ENCODE measurements at places on chromosomes 12 and 14.

DNA sequence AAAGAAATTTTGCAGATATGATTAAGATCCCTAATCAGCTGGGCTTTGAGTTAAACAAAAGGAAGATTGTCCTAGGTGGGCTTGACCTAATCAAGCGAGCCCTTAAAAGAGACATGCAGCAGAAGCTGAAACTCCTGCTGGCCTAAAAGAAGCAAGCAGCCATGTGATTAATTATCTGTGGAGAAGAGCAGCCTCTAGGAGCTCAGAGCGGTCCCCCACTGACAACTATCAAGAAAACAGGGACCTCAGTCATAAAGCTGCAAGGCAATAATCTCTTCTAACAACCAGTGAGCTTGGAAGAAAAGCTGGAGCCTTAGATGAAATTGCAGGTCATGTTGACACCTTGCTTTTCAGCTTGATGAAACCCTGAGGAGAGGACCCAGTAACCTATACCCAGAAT, 288.9 kb upstream of the CLEC14A start:
- no peak for DNase-seq

GRCh38 chr14:54472315-54472714, 16.5 kb downstream of the GMFB start:
- DNase-seq = no peak

DNA sequence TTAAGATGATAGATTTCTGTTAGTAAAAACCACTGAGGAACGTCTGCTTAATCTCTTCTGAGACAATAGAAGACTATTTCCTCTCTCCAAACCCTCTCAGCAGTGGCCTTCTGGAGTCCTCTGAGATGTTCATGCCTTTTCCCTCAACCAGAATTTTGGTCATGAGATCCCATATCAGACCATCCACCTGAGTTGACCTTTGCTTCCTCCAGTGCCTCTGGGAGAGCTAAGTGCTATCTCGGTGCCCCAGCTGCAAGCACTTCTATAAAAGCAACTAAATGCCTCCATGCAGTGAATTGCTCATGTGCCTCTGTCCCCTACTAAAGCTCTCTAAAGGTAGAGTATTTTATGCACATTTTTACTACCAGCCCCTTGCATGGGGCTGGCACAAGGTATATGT, 172.8 kb upstream of the BCL2L14 start:
- no peak for DNase-seq

DNA sequence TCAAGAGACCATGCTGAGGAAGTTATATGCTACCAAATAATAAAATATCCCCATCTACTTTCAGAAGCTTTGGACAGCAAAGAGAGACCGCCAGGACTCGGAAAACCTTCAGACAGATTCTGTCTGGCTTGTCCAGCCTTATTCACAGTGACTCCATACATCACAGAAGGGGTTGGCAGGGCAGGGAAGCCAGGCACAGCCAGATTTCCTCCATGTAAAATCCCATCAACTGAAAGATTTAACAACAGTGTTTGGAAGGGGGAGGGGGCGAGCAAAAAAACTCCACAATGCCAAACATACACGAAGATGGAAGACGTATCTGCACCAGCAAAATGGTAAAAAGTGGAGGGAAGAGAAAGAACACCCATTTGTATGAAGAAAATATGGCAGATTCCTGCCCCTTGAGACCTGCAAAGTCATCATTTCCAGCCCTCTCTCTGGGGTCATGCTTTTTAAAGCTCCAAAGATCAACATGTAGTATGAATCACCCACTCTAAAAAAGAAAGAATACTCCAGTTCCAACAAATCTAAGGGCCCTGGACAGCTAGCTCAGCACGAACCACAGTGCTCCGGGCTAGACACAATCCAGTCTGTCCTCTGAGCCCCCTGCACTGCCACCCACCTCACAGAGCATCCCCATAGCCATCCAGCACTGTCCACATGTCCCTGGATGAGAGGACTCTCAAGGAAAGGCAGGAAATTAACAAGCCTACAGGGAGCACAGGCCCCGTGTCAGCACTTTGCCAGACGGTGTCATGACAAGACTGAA, 116.4 kb downstream of the DICER1 start:
- DNase-seq = no peak

- DNase-seq = no peak
Measured at GRCh38 chr12:93714382-93714781, 37.2 kb downstream of the CRADD start.

- no peak for DNase-seq
Measured at GRCh38 chr14:97066068-97066899, 269.1 kb downstream of the VRK1 start.

DNA sequence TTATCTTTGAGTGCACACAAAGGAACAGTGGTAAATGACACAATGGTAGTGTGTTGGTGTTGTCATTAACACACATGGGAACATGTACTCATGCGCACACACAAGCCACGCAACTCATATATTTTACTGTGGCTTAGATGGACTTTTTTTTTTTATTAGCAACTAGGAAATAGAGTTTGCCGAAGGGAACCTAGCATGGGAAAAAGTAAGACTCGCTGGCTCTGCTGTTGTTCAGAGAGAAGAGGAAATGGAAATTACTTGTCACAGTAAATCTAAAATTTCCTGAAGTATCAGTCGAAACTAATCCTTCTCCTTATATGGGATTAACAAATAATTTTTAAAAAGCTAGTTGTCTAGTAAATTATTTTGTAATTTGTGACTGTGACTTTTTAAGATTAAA, 33.7 kb upstream of the IL22 start:
- DNase-seq = no peak

DNA sequence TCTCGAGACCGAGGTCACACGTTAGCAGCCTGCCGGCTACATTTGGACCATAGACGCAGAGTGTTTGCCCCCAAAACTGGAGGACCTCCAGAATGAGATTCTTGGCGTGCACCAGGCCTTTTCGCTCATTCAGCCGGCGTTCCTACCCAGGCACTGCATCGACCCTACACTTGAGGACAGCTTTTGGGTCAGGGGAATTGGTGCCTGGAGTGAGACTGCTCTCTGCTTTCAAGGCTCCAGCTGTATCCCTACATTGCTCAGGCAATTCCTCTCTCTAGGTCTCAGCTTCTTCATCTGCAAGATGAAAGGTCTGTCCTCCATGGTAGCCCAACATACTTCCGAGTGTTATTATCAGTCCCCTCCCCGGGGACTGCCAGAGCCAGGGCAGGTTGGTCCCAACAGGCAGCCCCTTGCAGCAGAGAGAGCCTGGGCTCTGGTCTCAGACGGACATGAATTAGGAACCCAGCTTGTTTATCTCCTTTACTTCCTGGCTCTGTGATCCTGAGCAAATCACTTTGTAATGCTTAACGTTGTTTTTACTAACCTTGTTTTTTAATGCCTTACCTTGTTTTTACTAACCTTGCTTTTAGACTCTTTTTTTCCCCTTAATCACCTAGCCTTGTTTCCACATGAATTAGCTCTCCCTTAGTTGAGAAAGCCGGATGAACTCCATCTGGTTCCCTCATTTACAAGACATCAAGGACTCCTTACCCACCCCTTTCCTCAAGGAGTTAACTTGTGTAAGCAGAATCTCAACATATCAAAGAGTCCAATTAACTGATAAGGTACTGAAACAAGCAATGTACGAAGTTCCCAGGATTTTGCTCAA, 892 bp downstream of the TCHP start:
- no peak for DNase-seq

DNA sequence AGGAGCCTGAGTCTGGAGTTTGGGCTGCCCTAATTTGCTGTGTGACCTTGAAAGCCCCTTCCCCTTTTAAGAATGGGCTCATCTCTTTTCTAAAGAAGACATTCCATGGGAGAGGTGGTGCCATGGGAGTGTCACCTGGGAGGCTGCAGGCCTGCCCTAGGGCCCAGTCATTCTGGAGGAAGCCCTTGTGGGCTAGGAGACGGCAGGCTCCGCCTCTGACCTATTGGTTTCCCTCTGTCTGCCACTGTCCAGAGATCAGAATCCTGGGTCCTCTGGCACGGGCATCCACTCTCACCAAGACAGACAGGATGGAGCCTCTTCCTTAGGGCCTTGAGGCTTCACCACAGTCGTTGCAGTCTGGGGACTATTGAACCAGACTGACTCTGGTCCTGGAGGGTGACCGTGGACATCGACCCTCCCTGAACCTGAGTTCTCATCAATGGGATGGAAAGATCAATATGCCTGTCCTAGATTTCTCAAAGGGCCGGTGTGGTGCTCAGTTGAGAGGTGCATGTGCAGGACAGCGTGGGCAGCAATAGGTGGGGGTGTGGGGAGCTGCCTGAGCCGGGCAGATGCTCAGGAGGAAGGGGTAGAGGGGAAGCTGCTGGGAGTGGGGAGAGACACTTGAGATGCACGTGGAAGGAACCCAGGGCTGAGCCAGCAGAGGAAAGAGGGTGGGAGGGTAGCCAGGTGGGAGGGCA, 12.2 kb upstream of the CLMN start:
- DNase-seq = no peak

DNA sequence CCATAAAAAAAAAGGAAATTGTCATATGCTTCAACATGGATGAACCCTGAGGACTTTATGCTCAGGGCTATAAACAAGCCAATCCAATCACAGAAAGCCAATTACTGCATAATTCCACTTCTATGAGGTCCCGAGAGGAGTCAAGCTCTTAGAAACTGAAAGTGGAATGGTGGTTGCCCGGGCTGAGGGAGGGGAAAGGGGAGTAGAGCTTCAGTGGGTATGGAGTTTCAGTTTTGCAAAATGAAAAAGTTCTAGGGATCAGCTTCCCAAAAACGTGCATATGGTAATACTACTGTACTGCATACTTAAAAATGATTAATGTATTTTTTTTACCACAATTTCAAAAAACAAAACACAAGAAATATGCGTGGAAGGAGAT, 52.0 kb downstream of the RNF34 start:
- no peak for DNase-seq

- no peak for DNase-seq
Measured at GRCh38 chr12:131862084-131862441, 32.4 kb upstream of the ULK1 start.

- no peak for DNase-seq
Measured at GRCh38 chr12:53996240-53997203, 3.4 kb upstream of the HOXC9 start.

- no peak for DNase-seq
Measured at GRCh38 chr14:55913324-55914025, 204.7 kb upstream of the PELI2 start.

GRCh38 chr12:44863867-44864266, 12.2 kb downstream of the NELL2 start:
- no peak for DNase-seq

DNA sequence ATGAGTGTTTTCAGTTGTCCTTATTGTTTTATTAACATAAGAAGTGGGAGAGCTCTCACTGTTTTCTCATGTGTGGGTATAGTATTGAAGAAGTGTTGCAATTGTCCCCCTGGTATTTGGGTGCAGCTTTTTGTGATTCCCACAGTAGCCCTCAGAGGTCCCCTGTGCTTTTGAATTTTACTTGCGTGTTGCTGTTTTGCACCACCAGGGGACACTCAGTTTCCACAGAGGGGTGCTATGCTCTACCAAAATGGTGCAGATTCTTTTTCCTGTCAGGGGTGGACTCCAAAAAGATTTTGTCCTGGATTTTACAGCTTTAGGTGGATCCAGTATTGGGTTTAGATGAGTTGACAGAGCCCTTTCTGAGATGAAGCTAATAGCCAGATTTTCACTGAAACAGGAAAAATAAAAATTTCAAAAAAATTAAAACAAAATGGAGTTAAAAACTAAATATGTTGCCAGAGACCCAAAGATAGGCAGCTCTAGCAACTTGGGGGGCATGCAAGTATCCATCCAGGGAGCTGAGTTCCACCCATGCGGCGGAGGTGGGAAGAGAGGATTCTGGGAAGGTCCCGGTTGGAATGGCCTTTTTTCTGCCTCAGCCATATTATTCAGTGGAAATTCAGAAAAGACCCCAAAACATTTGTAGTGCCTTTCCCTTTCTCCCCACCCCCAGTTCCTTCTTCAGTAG, 50.2 kb downstream of the TTLL5 start:
- DNase-seq = no peak

DNA sequence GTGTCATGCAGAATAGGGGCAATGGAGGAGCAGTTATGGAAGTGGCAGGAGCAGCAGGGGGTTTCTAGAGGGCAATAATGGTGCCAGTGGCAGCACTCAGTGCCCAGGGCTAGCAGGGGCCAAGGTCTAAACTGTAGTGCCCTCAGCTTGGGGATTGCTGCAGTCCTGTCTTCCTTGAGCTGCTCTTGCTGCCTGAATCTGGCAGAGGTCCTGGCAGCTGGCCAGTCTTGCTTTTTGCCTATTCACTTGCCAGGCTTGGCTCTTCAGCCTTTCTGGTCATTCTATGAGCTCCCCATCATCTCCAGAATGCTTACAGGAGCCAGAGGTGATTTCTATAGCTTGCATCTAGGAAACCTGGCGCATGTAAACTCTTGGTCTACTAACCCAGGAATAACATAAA, 72.0 kb downstream of the SUDS3 start:
- no peak for DNase-seq

- no peak for DNase-seq
Measured at GRCh38 chr12:46770501-46771183, 55.2 kb downstream of the SLC38A4 start.

- DNase-seq = no peak
Measured at GRCh38 chr14:55097881-55098560, 31.0 kb upstream of the LGALS3 start.

GRCh38 chr14:96752594-96752993, 44.6 kb upstream of the VRK1 start:
- no peak for DNase-seq

DNA sequence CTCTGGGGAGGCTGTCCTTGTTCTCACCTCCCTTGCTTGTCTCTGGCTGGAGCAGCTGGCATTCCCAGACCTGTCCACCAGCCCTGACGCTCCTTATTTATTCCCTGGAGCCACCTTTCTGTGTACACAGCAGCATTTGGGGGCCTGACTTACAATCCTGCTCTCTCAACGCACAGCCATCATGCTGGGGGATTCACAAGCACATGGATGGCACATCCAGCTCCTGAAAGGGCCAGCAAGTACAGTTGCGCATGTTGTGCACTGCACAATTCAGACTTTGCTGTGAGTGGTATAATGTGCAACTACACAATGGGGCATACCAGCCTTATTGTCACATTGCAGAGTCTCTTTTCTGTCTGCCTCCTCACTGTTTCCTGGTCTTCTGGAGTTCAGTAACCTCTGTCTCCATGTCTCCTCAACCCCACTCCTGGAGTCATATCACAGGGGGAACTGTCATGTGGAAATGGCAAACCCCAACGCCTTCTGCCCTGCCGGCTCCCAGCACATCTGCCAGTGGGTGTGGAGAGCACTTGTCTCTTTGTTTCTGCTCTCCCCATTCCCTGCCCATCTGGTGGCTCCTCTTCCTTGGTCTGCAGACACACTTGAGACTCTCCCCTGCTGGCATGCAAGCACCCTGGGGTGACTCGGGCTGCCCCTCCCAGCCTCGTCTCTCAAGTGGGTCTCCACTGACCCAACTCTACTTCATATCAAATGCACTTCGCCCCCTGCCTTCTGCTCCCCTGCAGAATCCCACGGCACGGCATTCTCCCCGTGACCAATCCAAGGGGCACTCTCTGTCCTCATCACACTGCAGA, 41.2 kb upstream of the MEG3 start:
- DNase-seq = no peak

DNA sequence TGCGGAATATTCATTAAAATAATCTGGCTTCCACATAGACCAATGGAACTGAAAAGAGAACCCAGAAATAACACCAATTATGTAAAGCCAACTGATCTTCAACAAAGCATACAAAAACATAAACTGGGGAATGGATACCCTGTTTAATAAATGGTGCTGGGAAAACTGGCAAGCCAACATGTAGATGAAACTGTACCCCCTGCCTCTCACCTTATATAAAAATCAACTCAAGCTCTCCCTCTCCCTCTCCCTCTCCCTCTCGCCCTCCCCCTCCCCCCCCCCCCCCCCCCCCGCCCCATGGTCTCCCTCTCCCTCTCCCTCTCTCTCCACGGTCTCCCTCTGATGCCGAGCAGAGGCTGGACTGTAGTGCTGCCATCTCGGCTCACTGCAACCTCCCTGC, 13.1 kb upstream of the SPTSSA start:
- DNase-seq = no peak

All from activated CD4-positive, alpha-beta T cell treated with anti-CD3 and anti-CD28 coated beads, Interleukin-2, amount 50 U/mL, for 24 hours (primary cell).